Stimulated activated CD4-positive, alpha-beta T cell treated with anti-CD3 and anti-CD28 coated beads, Interleukin-4, amount 100 ng/mL, for 24 hours (primary cell): ENCODE measurements at places on chromosomes 11 and 22.

- DNase-seq: no peak
Measured at GRCh38 chr22:21881841-21882753, 14.7 kb upstream of the MAPK1 start.

DNA sequence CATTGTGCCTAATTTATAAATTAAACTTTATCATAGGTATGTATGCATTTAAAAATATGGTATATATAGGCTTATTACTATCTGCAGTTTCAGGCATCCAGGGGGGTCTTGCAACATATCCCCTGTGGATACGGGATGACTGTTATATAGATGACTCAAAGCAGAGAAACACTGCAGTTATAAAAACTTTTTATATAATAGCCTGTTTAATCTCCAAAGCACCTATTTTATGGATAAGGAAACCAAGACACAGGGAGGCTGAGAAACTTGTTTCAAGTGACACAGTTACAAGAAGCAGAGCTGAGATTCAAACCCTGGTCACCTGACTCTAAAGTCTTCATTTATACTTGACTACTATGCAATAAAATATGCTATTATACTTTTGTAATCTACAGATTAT is 897.7 kb downstream of the KCNA4 start:
- DNase-seq: no peak

DNA sequence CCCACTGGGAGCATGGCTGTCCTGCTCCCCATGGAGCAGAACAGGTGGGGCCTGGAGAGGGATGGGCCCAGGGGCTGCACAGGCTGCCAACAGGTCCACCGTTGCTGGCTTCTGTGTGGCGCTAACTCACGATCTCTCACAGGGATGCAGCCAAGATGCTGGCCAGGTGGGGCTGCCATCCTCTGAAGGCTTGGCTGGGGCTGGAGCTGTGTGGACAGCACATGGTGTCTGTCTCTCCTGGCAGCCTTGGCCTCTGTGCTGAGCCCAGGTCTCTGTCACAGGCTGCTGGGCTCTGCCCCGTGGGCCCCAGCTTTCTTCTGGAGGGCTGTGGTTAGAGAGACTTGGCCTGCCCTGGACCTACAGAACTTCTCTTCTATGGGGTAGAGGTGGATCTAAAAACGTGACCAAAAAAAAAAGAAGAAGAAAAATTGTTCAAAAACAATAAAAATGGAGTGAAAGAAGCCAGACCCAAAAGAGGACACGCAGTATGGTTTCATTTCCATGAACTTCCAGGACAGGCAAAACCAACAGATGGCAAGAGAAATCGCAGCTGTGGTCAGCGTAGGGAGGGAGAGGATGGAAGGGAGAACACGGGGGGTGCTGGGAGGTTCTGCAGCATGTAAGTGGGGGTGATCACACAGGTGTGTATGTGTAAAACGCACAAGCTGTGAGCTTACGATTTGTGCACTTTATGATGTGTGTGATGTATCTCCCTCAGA is 12.2 kb downstream of the PARVG start:
- no peak for DNase-seq

DNA sequence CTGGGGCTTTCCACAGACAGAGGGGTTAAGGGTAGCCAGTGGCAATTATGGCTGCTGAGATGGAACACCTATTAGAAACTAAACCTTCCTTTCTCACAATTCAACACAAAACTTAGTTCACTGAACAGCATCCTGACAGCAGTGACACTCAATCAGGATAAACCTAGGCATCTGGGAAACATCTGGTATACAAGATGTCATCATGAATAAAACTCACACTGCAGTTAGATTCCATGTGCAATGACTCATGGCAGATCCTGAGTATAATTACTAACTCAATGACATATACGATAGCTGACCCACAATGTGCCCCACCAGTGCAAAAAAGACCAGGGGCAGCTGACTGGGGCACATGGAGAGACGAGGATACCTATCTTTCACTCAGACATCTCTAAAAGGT is 17.7 kb downstream of the RBFOX2 start:
- DNase-seq: no peak

DNA sequence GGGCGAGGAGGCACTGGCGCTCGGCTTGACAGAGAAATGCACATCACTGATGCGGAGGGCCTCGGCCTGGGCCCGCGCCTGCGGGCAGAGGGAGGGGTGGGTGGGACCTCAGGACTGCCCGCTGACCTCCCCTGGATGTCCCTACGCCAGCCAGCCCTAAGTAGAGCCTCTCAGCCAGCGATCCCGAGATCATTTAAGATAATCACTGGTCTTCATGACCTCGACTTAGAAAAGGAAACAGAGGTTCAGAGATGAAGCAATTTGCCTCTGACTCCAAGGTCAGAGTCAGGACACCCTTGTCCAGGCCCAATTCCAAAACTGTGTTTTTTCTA is 4.9 kb downstream of the CBX6 start:
- DNase-seq: no peak

DNA sequence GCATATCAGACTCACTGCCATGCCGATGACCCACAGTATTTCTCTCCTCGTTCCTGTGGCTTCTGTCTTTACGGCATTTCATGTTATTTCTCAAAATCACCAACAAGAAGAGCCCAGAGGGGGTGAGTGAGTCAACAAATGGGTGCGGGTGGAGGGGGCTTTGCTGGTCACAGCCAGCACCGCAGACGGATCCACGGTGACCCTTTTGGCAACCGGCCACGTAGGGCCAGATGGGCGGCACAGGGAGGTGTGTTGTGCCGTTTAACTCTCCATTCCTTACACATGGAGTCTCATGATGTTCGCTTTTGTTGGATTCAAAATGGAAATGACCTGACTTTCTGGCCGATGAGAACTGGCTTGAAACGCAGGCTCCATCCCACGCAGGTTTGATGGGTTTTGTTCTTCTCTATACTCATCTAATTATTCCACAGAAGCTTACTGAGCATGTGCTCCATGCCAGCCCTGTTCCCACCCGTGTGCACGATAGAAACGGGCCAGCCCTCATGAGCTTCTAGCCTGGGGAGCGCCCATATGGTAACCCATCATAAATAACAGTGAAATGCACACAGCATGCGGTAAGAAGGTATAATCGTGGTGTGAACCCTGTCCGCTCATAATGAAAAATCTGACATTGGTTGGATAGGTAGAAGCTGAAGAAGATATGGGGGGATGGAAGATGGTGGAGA is 319.9 kb downstream of the BRD1 start:
- no peak for DNase-seq

DNA sequence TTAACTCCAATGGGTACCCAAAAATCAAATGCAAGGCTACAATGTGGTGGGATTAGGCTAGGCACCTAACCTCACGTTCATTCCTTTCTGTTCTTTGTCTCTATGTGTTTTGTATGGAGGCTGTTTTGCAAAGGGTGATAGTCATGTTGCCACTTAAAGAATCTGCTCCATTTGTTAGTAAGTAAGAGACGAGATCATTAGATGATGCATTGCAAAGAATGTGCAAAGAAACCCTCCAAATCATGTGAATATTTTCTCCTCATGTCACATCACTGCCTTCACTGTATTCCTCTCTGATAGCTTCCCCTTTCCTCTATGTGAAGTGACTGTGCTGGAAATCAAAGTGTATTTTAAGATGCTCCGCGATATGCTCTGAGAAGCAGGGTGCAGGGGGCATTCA is 11.9 kb downstream of the SYT13 start:
- DNase-seq: no peak

DNA sequence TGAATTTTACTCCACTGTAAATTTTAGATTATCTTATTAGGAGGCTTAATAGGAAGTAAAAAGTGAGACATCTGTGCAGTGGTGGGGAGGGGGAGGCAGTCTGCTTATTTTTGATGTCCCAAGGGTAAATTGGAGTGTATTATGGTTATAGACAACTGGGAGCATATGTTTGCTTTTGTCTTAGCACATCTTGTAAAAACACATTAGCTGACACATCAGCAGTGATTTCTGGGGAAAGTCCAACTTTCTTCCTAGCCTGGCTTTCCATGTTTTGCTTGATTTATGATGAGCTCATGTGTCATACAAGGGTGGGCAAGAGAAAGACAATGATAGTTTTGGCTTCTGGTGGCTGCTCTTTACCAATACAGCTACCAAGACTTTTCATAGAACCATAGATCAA is 4.0 kb downstream of the ANO3 start:
- DNase-seq: no peak

DNA sequence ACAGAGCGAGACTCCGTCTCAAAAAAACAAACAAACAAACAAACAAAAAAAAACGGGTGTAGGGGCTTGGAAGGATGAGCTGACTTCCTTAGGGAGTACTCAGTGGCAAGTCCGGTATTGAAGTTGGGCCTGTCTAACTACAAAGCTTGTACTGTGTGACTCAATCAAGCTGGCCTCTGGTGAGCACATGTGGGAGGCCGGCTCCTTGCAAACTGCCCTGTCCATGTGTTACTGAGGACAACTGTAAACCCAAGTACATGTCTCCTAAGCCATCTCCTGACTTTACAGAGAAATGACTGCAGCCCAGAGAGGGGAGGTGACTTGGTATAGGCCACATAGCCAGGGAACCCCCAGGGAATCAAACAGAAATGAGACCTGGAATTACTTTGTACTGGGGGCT is 11.6 kb downstream of the RIBC2 start:
- no peak for DNase-seq
